ENCODE measurements at places on chromosomes 2 and 18. TPM values are rescaled to one million over a fixed set of nuclear protein-coding genes. Genes with fewer than 3 reads are reported as not detected.

CD207 gene
- total RNA-seq, result 0.20 TPM

SLC39A6 gene
- total RNA-seq, result 12.9 TPM

GRCh38 chr2:118584062-118584749, 263.2 kb downstream of the EN1 start:
- no peak for DNase-seq
- H3K4me1 ChIP-seq, result no peaks in the 10 kb centered on the region
- no peaks in the 10 kb centered on the region for H3K27me3 ChIP-seq
- H3K36me3 ChIP-seq, result no peaks in the 10 kb centered on the region
- H3K4me3 ChIP-seq, result no peak overlapping the region

DARS1 gene
- 54.7 TPM for total RNA-seq

DNA sequence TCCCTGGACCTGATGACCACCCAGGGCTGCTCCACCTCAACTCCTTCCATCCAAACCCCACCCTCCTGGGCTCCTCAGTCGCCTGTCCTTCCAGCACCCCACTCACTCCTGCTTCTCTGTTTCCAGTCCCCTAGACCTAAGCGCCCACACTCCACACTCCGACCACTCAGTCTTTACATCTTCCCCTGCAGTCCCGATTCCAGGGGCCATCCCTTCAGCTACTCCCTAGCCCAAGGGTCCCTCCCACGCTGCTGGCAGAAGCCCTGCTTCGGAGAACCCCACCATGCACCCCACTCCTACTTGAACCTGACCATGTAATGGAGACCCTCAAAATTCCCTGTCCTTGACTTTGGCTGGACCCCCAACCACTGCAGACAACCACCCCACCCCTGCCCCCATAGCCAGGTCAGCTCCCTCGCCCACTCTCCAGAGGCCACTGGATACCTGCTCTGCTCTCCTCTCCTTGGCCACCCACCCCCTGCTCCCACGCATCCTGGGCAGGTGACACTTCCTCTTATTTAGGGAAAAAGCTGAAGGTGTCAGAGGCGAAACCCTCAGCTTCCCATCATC, 28.2 kb downstream of the EMX1 start:
- H3K4me3 ChIP-seq, result no peak overlapping the region
- H3K27ac ChIP-seq, result no peak overlapping the region
- H3K4me1 ChIP-seq, result no peaks in the 10 kb centered on the region
- no peak for DNase-seq
- H3K36me3 ChIP-seq, result no peaks in the 10 kb centered on the region

DNA sequence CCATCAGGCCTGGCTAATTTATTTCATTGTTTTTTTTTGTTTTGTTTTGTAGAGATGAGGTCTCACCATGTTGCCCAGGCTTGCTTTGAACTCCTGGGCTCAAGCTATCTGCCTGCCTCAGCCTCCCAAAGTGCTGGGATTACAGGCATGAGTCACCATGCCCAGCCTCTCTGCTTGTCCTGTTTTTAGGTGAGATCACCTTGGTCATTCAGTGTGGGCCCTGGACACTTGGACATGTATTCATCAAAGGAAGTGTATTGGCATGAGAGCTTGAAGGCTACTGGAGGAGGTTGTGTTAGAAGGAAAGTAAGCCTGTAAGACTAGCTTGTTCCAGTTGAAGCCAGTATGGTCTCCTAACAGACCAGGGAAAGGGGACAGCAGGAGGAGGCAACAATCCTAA, 229.2 kb upstream of the RGPD4 start:
- H3K36me3 ChIP-seq, result no peaks in the 10 kb centered on the region
- H3K4me3 ChIP-seq, result no peak overlapping the region
- H3K27ac ChIP-seq, result no peak overlapping the region
- H3K4me1 ChIP-seq, result no peaks in the 10 kb centered on the region

- H3K4me1 ChIP-seq, result peaks cover 21% of the 10 kb centered on the region
- DNase-seq, result peak; percentile 79
- H3K4me3 ChIP-seq, result peak overlapping the region; percentile 76
- H3K27me3 ChIP-seq, result no peaks in the 10 kb centered on the region
Observed at GRCh38 chr2:202032846-202033316, 774 bp upstream of the FZD7 start.

ESPNL gene
- total RNA-seq, result 0.64 TPM

GRCh38 chr2:174449033-174449432, 37.8 kb downstream of the GPR155 start:
- no peaks in the 10 kb centered on the region for H3K27me3 ChIP-seq
- H3K4me3 ChIP-seq, result no peak overlapping the region
- no peak overlapping the region for H3K27ac ChIP-seq
- no peaks in the 10 kb centered on the region for H3K4me1 ChIP-seq
- no peaks in the 10 kb centered on the region for H3K36me3 ChIP-seq
- no peak for DNase-seq

- no peaks in the 10 kb centered on the region for H3K36me3 ChIP-seq
- no peak overlapping the region for H3K27ac ChIP-seq
- no peak for DNase-seq
- H3K27me3 ChIP-seq, result no peaks in the 10 kb centered on the region
- H3K4me1 ChIP-seq, result no peaks in the 10 kb centered on the region
Observed at GRCh38 chr2:179891237-179891636, 29.8 kb upstream of the ZNF385B start.

- peak overlapping the region; percentile 90 for H3K27ac ChIP-seq
- no peaks in the 10 kb centered on the region for H3K27me3 ChIP-seq
- no peak overlapping the region for H3K4me3 ChIP-seq
- peaks cover 4% of the 10 kb centered on the region for H3K36me3 ChIP-seq
Observed at GRCh38 chr2:233385489-233386044, 31.3 kb downstream of the DGKD start.

Data from heart left ventricle (tissue), 16 donors.